T-helper 17 cell (primary cell): ENCODE measurements at places on chromosomes 11 and 22. TPM values are rescaled to one million over a fixed set of nuclear protein-coding genes. Genes with fewer than 3 reads are reported as not detected.

DNA sequence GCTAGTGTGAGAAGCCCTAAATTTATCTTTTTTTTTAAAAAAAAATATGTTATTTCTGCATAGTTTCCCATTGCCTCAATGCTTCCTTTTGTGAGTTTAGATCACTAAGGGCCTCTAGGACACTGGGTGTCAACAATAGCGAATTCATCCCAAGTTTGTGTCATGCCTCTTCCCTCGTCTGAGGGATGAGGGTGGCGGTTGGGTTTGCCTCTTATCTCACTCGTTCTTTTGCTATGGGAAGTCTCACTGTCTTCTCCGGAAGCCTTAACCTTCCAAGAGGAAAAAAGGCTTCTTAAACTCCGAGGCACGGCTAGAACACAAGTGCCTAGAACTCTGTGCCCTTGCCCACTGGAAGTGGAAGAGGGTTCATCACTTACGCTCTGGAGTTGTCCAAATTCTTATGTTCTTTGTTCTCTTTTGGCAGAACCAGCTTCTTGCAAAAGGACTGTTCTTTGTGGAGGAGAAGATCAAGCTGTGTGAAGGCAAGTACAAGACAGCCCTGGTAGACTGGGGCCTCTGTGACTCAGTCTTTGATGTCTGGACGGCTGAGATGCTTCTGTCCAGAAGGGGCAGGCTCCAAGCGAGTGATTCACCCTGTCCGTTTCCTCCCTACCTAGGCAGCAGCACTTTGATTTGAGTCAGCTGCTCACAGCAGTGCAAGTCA, 78.5 kb downstream of the TRAF6 start:
- H3K27me3 ChIP-seq, result peaks cover 12% of the 10 kb centered on the region
- no peak for DNase-seq
- H3K36me3 ChIP-seq, result no peaks in the 10 kb centered on the region
- peaks cover 2% of the 10 kb centered on the region for H3K4me1 ChIP-seq
- no peak overlapping the region for H3K4me3 ChIP-seq

GRCh38 chr11:43585877-43586608, 94.5 kb upstream of the HSD17B12 start:
- no peak for DNase-seq
- H3K4me1 ChIP-seq, result peaks cover 2% of the 10 kb centered on the region
- H3K27me3 ChIP-seq, result peaks cover 78% of the 10 kb centered on the region
- H3K27ac ChIP-seq, result no peak overlapping the region
- H3K36me3 ChIP-seq, result peaks cover 11% of the 10 kb centered on the region
- H3K4me3 ChIP-seq, result no peak overlapping the region

GRCh38 chr11:74546752-74547151, 45.6 kb upstream of the POLD3 start:
- peaks cover 4% of the 10 kb centered on the region for H3K27me3 ChIP-seq
- no peak for DNase-seq
- H3K27ac ChIP-seq, result no peak overlapping the region
- H3K36me3 ChIP-seq, result no peaks in the 10 kb centered on the region
- no peaks in the 10 kb centered on the region for H3K4me1 ChIP-seq

GRCh38 chr22:35600476-35600875, 16.7 kb downstream of the MB start:
- H3K4me3 ChIP-seq, result no peak overlapping the region
- no peak for DNase-seq
- H3K27me3 ChIP-seq, result peaks cover 5% of the 10 kb centered on the region
- H3K27ac ChIP-seq, result no peak overlapping the region
- H3K36me3 ChIP-seq, result no peaks in the 10 kb centered on the region
- H3K4me1 ChIP-seq, result no peaks in the 10 kb centered on the region

DNA sequence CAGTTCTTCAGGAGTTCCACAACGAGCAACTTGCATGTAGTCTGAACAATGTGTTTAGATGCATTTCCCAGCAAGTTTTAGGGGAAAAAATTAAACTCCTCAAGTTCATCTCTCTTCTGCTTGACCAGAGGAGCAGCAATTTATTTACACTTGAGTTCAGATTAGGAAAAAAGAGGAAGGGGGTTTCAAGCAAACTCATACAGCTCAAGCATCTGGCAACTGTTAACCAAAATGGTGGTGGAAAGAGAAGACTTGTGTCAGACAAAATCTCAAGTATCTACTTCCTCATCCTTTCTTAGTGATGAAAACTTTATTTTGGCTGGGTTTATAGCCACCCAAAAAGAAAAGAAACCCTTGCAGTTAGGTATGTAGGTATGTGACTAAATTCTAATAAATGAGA, 29.1 kb upstream of the PICALM start:
- DNase-seq, result no peak
- no peaks in the 10 kb centered on the region for H3K4me1 ChIP-seq
- H3K27me3 ChIP-seq, result peaks cover 11% of the 10 kb centered on the region
- no peak overlapping the region for H3K4me3 ChIP-seq
- H3K27ac ChIP-seq, result no peak overlapping the region

DNA sequence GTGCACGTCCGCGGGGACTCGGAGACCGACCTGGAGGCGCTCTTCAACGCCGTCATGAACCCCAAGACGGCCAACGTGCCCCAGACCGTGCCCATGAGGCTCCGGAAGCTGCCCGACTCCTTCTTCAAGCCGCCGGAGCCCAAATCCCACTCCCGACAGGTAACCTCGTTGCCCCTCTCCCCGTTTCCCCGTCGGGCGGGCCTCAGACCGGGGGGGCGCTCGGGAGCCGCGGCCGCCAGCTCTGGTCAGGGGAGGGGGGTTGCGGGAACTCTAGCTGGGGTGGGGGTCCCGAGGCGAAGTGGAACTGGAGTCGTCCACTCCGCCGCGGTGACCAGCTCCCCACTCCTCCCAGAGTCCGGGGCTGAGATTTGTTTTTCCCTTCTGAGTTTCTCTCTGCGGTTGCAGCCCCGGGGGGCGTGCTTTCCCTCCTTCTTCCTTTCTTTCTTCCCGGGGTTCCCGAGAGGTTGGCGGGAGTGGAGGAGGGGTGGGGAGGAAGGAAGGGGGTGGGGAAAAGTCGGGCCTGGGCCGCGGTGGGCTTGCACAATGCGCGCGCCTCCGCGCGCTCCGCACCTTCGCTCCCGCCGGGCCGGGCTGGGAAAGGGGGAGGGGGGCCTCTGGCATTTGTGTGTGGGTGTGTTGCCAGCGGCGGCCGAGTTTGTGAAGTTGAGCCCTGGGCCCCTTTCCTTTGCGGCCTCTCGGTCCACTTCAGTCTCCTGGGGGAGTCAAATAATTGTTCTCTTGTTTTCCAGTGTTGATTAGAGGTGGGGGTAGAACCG, 952 bp downstream of the YAP1 start:
- no peak for DNase-seq
- peaks cover 22% of the 10 kb centered on the region for H3K27me3 ChIP-seq
- H3K4me3 ChIP-seq, result peak overlapping the region; percentile 94
- H3K27ac ChIP-seq, result no peak overlapping the region
- peaks cover 2% of the 10 kb centered on the region for H3K36me3 ChIP-seq

DNA sequence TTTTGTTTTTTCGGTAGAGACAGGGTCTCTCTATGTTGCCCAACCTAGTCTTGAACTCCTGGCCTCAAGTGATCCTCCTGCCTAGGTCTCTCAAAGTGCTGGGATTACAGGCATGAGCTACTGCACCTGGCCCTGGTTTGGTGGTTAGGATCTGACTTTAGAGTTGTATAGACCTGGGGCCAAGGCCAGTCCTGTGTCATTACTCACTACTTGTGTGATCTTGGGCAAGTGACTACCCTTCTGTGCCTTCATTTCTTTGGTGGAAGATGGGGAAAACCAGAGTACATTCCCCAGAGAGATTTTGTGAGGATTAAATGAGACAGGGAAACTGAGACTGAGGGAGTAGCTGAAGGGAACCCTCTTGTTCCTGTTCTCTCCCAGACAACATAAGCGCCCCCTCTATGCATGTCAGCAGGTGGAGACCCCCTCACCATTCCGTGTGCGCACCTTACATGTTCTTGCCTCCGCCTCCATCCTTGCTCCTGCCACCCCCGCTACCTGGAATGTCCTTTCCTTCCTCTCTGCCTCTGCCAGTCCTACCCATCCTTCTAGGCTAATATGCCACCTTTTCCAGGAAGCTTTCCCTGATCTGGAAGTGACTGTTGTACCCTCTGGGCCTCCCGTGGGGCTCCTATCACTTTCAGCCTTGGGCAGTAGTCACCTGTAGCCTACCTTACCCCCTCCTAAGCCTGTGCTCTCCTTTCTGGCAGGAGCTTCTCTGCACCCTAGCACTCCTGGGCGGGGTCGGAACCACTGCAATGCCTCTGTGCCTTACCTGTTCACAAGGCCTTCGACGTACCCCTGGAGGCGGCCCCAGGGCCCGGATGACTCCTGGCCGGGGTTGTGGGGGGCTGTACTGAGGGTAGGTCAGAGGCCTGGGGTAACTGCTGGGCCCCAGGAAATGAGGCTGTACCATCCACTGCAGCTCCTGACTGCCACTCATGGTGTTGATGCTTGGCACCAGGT, 3.9 kb downstream of the FOSL1 start:
- H3K4me1 ChIP-seq, result peaks cover 19% of the 10 kb centered on the region
- H3K27ac ChIP-seq, result peak overlapping the region; percentile 84
- H3K27me3 ChIP-seq, result no peaks in the 10 kb centered on the region

DNA sequence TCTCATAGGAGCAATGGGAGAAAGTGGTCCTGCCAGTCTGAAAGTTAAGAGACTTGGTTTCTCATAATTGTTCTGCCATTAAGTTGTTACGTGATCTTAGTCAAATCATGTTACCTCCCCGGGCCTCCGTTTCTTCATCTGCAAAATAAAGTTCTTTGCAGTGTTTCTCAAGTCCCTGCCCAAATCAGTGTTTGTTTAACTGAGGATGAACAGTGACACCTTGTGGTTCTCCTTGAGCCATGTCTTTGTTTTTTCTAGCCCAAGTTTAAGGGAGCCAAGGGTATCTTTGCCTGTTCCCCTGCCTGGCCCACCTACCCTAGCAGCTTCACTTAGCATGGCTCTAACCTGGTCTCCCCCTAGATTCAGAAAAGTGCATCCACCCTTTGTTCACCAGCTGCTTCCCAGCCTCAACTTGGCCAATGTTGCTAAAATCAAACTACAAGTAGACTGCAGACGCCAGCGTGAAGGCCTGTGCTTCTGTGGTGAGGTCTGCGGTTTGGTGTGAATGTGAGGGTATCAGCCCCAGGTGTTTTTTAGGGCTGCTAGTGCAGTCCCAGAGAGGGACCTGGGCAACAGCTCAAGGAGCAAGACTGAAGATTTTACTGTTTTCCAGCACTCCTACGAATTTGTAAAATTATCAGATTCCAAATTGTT, 35.5 kb downstream of the FZD4 start:
- H3K4me3 ChIP-seq, result no peak overlapping the region
- H3K36me3 ChIP-seq, result no peaks in the 10 kb centered on the region
- DNase-seq, result no peak
- H3K27me3 ChIP-seq, result peaks cover 20% of the 10 kb centered on the region
- peaks cover 2% of the 10 kb centered on the region for H3K4me1 ChIP-seq

GRCh38 chr11:11450744-11451362, 97.8 kb upstream of the CSNK2A3 start:
- no peak for DNase-seq
- no peaks in the 10 kb centered on the region for H3K4me1 ChIP-seq
- peaks cover 35% of the 10 kb centered on the region for H3K27me3 ChIP-seq
- no peak overlapping the region for H3K4me3 ChIP-seq

- no peak within 1 kb of the TSS for H3K4me3 ChIP-seq
- peaks cover 3% of the 10 kb centered on the region for H3K36me3 ChIP-seq
- no peak for DNase-seq
- H3K4me1 ChIP-seq, result no peaks in the 10 kb centered on the region
Measured at GRCh38 chr11:62242021-62242420, at the start of gene SCGB1D2. Gene SCGB1D2, plus strand, starts transcription at chr11:62242239. Its CDS starts 69 bp downstream, at chr11:62242308.

- H3K36me3 ChIP-seq, result peaks cover 4% of the 10 kb centered on the region
- H3K27ac ChIP-seq, result no peak overlapping the region
- peaks cover 16% of the 10 kb centered on the region for H3K27me3 ChIP-seq
- no peak overlapping the region for H3K4me3 ChIP-seq
- DNase-seq, result no peak
Measured at GRCh38 chr22:19750507-19751490, 9.8 kb upstream of the TBX1 start.

DNA sequence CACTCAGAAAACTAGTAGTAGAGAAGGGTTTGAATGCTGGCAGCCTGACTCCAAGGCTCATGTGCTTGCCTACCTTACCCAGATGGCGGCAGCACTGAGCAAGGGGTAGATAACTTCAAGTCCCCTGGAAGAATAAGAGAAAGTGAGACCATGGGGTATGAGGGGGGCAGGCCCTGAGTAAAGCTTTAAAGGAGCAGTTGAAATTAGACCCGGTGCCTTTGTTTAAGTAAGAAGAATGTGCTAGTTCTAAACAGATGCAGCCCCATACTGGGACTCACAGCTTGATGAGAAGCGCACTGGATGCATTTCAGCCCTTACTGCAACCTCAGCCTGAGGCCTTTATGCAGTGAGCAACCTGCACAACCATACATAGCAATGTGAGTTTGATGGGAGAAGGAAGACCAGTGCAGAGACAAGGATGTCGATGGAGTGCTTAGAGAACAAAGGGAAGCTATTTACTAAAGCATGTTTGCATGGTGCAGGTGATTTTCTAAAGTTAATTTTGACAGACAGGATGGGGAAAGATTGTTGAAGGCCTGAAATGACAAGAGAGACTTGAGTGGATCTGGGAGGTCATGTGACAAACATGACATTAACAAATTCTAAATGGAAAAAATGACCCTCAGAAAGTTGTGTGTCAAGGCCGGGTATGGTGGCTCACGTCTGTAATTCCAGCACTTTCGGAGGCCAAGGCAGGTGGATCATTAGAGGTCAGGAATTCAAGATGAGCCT, 27.1 kb upstream of the TMA7B start:
- no peak overlapping the region for H3K27ac ChIP-seq
- H3K4me1 ChIP-seq, result peaks cover 52% of the 10 kb centered on the region
- peak; percentile 21 for DNase-seq
- H3K4me3 ChIP-seq, result peak overlapping the region; percentile 94
- peaks cover 14% of the 10 kb centered on the region for H3K36me3 ChIP-seq

- H3K4me3 ChIP-seq, result no peak overlapping the region
- no peak for DNase-seq
- H3K27me3 ChIP-seq, result no peaks in the 10 kb centered on the region
- peak overlapping the region; percentile 56 for H3K27ac ChIP-seq
Measured at GRCh38 chr11:72924568-72925190, 110.5 kb downstream of the ATG16L2 start.

DNA sequence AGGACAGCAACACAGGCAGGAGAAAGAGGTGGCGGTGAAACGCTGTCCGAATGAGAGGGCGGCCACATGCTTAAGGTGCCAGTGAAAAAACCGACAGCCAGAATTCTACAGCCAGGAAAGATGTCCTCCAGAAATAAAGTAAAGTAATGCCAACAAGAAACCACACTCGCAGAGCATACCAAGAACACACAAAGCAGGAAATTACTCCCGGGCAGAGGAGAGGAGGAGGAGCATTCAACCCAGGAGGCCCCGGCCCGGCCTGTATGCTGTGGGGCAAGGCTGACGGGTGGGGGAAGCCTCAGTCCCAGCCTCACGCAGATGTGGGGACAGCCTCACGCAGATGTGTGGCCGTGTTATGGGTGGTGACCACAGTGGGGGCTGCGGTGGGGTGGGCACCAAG, 28.0 kb downstream of the CHID1 start:
- no peak overlapping the region for H3K4me3 ChIP-seq

Gene VPREB3
- not detected for total RNA-seq

Gene DKK3
- total RNA-seq, result 0.91 TPM

Gene HBG2
- total RNA-seq, result not detected

Gene NDUFS3
- total RNA-seq, result 92.4 TPM

Gene HTR3B
- total RNA-seq, result not detected

Gene RIC3
- total RNA-seq, result 52.9 TPM

Gene OR52N4
- total RNA-seq, result 1.4 TPM

Gene MEI1
- 60.9 TPM for total RNA-seq

Gene BIK
- 2.3 TPM for total RNA-seq

Gene ALKBH8
- 12.4 TPM for total RNA-seq

Gene VWA5A
- total RNA-seq, result 5.4 TPM

Gene KCNE3
- 0.40 TPM for total RNA-seq

Gene PATE4
- total RNA-seq, result not detected

Gene MS4A6A
- total RNA-seq, result 3.2 TPM

Gene MCHR1
- not detected for total RNA-seq
